ENCODE measurements at places on chromosomes 3 and 15.

DNA sequence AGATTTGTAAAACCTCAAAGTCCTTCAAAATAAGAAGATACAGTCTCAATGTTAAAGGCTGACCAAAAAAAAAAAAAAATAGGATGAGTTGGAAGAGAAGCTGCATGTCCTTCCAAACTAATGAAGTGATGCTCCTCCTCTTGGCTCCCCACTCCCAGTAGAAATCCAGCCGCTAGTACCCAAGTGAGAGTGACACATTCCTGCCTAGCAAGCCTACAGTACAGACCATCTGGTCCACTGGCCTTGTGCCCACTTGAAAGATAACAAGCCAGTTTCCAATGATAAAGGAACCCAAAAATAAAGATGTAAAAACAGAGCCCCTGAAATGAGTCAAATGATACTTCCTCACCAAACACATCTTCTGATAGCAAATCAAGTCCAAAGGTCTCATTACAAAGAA lies 258.7 kb upstream of the NSMCE3 start:
- DNase-seq, result no peak

- DNase-seq, result no peak
Measured at GRCh38 chr3:8899876-8900460, 63.3 kb downstream of the RAD18 start.

- DNase-seq, result no peak
Measured at GRCh38 chr3:193231201-193231600, 9.8 kb upstream of the PLAAT1 start.

DNA sequence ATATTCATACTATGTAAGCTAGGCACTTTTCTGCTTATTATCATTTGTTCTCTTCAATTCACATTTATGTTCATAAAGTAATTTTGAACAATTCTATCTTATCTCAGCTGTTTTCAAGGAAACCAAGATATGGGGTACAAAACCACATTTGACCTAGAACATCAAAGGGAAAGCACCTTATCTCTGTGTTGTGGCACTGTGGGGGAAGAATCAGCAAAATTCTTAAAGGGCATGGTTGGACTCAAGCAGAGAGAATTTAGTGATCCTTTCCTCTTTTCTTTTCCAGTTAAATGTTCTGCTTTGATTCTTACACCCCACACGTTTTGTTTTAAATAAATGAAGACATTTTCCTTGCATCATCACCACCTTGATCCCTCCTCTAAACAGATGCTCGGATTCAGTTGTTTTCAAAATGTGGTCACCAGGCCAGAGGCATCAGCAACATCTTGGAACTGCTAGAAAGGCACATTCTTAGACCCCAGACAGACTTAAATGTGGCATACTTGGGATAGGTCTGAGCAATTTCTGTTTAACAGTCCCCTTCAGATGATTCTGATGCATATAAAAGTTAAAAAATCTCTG lies 128.4 kb upstream of the TP63 start:
- DNase-seq, result no peak

DNA sequence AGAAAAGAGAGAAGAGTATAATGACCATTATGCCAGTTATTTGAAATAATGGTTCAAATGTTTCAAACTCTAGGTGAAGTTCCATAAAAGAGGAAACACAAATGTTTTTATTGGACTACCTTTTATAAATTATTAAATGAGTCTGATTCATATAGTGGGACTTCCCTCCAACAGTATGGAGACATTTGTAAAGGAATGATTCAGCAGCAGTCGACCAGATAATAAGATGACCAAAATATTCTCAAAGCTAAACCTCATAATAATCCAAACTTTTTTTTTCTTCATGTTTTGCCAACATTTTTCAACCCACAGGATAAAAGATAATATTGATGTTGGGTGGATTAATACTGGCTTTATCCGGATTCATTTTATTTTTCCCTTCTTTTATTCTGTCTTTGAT lies 18.8 kb downstream of the TIPARP start:
- DNase-seq, result no peak

DNA sequence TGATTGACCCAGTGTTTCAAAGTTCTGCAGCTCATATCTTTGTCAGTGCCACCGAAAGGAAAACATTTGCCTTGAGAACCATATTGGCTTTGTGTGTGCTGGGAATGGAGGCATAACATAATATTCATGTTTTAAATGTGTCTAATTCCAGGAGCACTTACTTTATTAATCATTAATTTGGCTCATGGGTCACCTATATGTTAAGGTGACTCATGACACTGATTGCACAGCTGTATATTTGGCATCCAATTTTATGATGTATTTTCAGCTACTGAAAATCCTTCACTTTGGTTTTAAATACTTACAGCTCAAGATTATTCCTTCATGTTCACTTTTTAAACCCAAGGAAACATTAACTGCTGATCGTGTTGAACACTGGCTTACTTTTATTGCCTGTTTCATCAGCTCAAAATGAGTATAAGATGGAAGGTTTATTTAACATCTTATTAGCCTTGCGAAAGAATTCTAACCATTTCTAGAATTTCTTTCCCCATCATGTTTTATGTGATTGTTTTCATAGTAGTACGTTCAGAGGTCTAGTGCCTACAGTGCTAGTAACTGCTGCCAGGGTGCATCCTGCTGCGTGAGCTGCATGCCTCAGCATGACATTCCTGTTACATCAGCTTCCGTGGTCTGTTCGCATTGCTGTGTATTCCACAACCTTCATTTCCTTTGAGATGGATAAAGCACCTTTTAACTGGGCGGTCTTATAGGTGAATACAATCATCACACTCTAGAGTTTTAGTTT lies 63.7 kb downstream of the LRCH3 start:
- no peak for DNase-seq

DNA sequence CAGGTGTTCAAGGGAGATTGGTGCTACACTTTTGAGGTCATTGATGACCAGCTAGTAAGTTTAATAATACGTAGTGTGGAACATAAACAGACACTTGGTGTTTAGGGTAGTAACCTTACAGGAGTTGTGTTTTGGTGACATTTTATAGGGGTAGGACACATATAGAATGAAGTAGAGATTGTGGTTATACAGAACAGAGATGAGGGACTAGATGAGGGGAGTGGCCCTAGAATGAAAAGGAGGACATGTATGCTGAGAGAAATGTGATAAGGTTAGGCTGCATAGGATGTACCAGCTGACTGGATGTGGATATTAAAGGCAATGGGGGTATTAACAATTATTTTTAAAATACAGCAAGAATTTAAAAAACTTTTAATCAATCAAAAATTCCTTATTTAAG lies 8.0 kb downstream of the MBNL1 start:
- no peak for DNase-seq

DNA sequence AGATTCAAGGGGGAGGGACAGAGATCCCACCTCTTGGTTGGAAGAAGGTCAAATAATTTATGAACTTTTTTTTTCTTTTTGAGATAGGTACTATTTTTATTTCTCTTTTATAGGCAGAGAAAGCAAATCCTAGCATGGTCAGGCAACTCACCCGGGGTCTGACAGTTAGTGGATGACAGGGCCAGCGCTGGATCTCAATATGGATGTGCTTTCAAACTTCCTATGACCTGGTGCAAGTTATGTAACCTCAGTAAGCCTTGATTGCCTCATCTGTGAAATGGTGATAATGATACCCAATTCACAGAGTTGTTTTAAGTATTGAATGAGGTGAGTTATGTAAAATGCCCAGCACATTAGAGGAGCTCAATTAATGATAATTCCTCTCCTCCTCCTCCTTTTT lies 86.8 kb upstream of the MEF2A start:
- no peak for DNase-seq

DNA sequence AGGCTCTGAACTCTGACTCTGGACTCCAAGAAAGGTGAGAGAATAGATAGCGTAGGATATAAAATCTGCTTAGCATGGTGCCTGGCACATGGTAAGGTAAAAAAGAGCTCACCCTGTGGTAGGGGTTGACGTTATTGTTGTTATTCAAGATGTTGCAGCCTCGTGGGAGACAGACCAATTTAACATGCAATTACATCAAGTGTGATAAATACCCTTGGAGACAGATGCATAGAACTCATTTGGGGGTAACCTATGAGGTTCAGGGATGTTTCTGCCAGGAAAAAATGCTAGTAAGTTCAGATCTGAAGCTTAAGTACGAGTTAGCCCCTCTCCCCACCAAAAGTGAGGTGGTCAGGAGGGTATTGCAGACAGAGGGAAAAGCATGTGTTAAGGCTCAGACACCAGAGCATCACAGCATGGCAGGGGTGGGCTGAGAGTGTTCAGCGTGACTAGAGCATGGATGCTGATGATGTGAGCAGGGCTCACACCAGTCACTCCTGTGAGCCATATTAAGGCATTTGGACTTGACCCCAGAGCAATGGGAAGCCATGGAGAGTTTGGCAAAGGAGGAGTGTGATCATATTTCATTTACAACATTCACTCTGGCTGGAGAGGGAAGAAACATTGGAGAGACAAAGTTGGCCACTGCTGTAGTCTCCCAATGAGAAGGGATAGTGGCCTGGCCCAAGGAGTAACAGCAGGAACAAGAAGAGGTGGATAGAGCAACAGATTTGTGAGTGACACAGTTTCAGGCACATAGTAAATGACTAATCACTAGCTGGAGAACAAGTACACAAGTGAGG lies 181.0 kb downstream of the UACA start:
- DNase-seq, result no peak

DNA sequence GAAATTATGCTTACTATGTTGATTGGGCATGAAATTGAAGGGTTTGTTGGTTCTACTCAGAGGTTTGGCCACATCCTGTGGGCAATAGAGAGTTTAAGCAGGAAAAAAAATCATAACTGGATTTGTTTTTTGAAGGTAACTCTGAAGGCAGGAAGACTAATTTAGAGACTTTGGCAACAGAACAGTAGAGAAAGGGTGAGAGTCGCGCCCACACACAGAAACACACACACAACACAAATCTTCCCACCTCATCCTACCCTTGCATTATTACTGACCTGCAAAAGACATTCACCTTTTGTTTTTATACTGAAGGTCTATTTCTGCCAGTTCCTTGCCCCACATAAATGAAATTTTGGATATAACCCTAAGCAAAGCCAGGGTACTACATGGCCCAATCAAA lies 270.6 kb downstream of the TBL1XR1 start:
- no peak for DNase-seq

DNA sequence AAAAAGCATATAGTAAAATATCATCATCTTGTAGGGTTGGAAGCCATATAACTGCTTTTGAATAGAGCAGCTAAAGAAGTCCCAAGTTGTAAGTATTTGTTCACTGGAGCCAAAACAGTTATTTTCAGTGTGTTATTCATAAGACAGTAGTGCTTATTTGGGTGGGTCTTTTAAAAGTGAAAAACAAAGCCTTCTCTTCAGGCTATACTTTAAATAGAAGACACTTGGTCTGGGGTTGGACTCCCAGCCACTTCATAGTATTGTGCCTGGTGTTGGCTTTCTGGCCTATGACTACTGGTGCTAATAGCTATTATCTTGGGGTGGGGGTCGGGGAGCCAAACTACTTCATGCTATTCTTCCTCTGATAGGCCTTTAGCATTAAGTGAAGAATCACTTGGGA lies 135.2 kb downstream of the SLC25A26 start:
- DNase-seq, result no peak

GRCh38 chr15:35956056-35956455 lies 410.1 kb upstream of the DPH6 start:
- DNase-seq, result no peak

DNA sequence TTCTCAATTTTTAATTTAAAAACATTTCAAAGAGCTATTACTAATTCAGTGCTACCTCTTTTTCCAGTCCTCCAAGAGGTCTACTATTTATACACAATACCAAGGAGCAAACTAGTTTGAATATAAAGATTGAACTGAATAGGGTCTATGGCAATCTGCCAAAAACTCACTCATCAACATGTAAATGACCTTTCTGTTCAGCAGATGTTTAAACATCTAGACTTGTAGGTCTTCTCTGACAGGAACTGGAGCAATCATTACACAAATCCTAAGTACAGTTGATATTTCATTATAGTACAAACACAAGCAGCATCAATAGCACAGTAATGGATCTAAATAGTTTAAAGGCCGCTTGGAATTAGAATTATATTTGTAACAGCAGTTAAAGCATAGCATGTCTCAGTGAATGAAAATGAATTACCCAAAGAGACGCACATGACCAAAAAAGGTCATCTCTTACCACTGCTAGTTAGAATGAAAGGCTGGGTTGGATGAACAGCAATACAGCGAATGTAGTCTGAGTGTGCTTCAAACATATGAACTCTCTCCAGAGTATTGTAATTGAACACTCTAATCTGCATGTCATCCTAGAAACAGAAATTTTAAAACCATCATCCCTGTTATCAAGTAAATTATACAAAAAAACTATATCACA lies 10.7 kb downstream of the COPB2 start:
- no peak for DNase-seq

DNA sequence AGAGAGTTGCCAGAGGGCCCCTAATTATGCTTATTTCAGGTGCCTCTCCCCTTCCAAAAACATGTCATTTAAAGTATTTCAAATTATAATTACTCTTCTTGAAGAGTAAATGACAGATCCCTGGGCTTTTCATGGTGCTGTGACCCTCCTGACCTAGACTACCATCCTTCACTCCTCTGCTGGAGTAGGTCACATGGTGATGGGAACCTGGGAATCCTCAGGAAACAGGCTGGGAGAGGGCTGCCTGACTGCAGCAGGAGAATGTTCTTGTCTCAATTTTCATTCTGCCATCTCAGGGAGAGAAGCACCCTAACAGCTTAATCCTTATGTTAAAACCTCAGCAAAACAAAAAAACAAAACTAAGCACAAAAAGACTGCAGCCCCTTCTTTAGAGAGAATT lies 24.6 kb downstream of the PGBD4 start:
- DNase-seq, result no peak

DNA sequence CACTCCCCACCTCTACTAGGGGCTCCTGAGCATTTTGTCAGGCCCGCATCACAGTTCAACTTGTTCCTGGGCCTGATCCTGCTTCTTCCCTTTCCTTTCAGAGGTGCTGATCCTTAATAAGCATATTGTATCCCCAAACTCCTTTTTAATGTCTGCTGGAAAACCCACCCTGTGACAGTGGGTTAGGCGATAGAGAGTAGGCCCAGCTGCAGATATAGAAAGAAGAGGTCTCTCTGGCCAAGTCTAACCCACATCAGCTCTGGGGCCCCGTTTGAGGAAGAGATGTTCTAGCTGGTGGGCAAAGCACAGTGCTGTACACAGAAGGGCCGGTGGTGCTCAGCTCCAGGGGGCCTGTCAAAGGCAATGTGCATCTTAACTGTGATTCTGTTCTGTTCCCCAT lies 34.3 kb upstream of the ST6GAL1 start:
- DNase-seq, result no peak

- DNase-seq, result no peak
Measured at GRCh38 chr15:66294932-66295235, 1.5 kb downstream of the DIS3L start.

DNA sequence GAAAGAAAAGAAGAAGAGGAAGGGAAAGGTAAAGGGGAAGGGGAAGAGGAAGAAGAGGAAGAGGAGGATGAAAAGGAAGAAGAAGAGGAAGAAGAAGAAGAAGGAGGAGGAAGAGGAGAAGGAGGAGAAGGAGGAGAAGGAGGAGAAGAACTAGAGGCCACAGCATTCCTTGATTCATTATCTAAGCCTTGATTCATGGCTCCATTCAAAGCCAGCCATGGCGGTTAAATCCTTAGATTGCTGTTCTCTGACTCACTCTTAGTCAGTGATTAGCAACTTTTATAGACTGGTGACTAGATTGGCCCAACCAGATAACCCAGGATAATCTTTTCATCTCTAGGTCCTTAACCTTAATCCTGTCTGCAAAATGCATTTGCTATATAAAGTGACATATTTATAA lies 47.6 kb downstream of the OSTN start:
- DNase-seq, result no peak

GRCh38 chr3:147380387-147380951 lies 25.9 kb downstream of the ZIC4 start:
- no peak for DNase-seq

Data from activated CD4-positive, alpha-beta T cell treated with anti-CD3 and anti-CD28 coated beads, Interleukin-2, amount 50 U/mL, for 1 hour (primary cell).